ENCODE measurements at places on chromosomes 2 and 18.

- DNase-seq, result no peak
Observed at GRCh38 chr2:64952096-64952495, 37.1 kb upstream of the SLC1A4 start.

GRCh38 chr2:3635171-3635974 is 22.6 kb upstream of the ALLC start:
- DNase-seq, result no peak

- peak; percentile 77 for DNase-seq
Observed at GRCh38 chr2:218896501-218897393, 16.1 kb downstream of the WNT10A start.

DNA sequence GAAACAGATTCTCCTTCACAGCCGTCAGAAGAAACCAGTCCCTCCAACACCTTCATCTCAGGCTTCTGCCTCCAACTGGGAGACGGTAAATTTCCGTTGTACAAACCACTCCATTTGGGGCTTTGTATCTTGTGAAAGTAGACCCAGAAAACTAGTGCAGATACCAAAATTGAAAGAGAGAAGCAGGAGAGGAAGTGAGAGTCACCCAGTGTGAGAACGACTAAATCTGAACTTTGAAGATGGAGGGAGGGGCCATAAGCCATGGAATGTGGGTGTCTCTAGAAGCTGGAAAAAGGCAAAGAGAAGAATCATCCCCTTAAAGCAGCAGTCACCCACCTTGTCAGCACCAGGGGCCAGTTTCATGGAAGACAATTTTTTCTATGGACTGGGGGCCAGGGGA is 88.3 kb upstream of the LRATD1 start:
- DNase-seq, result no peak

- DNase-seq, result no peak
Observed at GRCh38 chr18:40810372-40810771, 1144.7 kb upstream of the PIK3C3 start.

- DNase-seq, result no peak
Observed at GRCh38 chr2:41495050-41495449, 552.8 kb upstream of the PKDCC start.

DNA sequence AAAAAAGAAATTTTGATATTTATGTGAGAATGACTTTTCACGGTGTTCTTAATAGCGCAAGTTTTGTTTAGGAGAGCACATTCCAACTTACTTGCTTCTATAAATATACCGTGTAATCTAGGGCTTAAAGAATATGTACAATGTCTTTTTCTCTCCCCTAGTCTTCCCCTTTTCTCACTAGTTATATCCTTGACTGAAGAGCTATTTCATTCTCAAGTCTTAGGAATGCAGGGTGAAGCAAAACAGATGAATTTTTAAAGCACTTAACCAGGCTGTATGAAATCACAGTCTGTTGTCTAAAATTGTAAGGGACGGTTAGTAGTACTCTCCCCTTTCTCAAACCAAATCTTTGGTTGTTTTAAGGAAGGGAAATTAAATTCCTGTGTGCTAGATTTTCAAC is 29.6 kb upstream of the SLC30A6 start:
- no peak for DNase-seq

GRCh38 chr18:6963452-6964097 is 154.0 kb downstream of the LAMA1 start:
- DNase-seq, result no peak

DNA sequence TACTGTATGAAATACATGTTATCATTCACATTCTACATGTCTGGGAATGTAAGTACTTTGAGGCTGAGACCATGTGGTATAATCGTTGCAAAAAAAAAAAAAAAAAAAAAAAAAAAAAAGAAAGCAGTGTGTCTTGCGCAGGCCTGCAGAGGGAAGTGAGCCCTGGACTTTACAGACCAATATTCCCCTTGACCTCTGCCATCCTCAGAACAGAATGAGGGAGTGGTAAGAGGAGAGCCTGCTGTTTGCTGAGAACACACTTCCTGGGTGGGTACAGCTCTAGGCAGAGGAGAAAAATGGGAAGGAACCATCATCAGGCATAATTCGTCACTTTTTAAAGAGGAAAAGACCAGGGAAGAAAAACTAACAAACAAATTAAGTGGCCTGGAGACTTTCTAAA is 28.8 kb upstream of the TBC1D8 start:
- DNase-seq, result no peak

DNA sequence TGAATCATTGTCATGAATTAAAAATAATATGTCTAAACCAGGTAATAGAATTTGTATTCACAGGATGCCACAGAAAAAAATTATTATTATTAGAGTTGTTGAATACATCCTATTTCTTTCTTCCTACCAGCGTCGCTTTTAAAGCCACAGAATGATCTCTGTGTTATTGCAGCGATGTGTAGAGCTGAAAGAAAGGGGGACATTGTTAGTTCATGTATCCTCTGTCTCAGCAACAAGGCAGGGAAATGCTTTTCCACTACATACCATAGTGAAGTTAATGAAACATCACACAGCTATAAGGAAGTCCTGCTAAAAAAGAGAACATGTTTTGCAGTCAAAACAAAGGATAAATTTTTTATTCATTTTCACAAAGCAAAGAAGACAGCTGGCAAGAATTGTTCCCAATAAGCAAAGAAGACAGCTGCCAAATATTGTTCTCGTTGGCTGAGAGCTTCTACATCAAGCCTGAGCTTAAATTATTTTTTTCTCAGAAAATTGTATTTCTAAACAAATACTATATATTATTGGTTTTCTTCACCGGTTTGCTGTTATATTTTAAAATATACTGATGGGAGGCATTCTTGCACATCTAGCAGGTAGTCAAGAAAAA is 1234.4 kb downstream of the SUCLG1 start:
- DNase-seq, result no peak

GRCh38 chr2:102056079-102056581 is 64.4 kb downstream of the IL1R2 start:
- DNase-seq, result no peak

DNA sequence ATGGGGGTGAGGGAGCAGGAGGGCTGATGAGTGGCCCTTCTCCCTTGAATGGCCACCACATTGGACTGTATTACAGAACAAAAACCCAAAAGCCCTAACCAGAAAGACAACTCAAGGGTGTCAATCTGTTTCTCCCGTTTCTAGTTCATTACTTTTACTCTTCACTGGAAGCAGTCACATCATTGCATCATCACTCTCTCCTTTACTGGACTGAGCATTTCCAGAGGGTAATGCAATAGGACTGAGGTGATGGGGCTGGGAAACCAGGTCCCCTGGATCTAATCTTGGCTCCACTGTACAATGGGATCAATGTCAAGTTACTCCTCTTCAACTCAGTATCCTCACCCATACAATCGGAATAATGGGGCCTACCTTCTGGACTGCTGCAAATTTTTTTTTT is 56.1 kb downstream of the BCL2 start:
- DNase-seq, result no peak

- DNase-seq, result no peak
Observed at GRCh38 chr18:10585260-10585659, 59.4 kb downstream of the NAPG start.

DNA sequence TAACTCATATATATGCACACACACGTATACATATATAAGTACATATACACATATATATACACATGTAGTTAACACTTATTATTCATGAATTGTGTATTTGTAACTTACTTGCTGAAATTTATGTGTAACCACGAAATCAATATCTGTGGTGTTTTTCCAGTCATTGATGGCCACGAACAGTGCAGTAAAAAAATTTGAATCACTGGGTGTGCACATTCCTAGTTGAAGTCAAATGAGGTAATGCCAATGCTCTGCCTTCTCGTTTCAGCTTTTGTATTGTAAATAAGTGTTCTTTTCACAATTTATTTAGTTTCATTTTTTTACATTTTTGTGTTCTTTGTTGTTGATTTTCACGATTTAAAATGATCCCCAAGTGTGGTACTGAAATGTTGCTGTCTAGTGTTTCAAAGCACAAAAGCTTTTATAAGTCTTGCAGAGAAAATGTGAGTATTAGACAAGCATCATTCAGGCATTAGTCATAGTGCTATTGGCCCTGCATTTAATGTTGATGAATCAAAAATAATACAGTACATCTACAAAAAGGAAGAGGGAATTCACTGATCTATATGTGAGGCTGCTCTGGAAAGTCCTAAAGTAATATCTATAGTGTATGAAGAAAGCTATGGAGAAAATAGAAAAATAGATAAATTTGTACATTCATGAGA is 419.0 kb downstream of the DSC3 start:
- DNase-seq, result no peak

- no peak for DNase-seq
Observed at GRCh38 chr2:177048981-177049380, 163.6 kb upstream of the HNRNPA3 start.

- DNase-seq, result no peak
Observed at GRCh38 chr2:230505162-230505561, 89.2 kb downstream of the SP100 start.

- no peak for DNase-seq
Observed at GRCh38 chr2:234488913-234489451, 7.9 kb downstream of the ARL4C start.

GRCh38 chr2:69102041-69102593 is 89.1 kb downstream of the ANTXR1 start:
- DNase-seq, result no peak

DNA sequence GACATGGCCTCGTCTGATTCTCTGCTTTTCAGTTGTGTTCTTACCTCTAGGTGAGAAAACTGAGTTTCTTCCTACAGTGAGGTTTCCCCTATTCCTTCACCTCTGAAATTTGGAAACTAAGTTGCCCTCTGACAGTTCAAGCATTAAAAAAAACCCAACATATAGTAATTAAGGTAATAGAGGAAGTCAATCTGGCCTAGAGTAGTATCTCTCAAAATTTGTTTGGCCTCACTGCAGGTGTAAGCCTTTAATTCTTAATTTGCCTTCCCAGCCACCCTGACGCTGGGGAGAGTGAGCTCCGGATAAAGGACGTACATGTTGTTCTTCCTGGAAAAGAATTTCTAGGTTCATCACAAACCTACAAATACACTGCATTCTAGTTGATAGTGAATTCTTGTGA is 1.4 kb downstream of the CAD start:
- no peak for DNase-seq

- DNase-seq, result no peak
Observed at GRCh38 chr2:47230418-47230817, 75.3 kb upstream of the STPG4 start.

DNA sequence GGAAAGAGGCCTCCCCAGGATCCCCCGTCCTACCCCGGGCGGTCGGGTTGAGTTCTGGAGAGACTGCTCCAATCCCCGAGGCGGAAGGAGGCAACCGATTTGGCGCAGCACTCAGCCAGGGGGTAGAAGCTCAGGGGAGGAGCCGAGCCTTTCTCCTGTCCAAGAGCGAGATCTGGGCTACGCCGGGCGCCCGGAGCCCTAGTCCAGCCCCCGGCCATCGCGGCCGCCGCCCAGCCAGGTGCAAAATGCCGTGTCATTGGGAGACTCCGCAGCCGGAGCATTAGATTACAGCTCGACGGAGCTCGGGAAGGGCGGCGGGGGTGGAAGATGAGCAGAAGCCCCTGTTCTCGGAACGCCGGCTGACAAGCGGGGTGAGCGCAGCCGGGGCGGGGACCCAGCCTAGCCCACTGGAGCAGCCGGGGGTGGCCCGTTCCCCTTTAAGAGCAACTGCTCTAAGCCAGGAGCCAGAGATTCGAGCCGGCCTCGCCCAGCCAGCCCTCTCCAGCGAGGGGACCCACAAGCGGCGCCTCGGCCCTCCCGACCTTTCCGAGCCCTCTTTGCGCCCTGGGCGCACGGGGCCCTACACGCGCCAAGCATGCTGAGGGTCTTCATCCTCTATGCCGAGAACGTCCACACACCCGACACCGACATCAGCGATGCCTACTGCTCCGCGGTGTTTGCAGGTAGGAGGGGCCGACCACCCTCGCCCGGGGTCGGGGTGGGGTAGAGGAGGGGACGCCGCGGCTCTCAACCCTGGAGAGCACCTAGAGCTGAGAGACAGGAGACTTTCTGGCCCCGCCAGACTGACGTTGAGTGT is at the start of gene DYSF:
TSS of gene DYSF (plus strand) at position 158 of the 817 bp plus-strand sequence.
- no peak for DNase-seq

DNA sequence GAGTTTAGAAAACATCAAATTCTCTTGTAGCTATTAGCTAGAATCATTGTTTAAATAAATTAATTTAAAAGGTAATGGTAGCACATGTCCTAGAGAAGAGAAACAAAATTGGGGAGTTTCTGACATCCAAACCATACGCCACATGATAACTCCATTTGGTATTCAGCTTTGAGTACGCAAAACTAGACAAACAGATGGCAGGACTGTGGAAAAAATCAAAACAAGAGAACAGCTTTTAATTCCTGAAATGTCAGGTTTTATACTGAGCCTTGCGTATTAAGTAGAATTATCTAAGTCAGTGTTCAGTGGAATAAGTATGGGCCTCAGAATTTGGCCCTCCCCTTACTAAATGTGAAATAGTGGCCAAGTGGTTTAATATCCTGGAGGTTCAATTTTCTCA is 82.4 kb upstream of the PDE1A start:
- no peak for DNase-seq

DNA sequence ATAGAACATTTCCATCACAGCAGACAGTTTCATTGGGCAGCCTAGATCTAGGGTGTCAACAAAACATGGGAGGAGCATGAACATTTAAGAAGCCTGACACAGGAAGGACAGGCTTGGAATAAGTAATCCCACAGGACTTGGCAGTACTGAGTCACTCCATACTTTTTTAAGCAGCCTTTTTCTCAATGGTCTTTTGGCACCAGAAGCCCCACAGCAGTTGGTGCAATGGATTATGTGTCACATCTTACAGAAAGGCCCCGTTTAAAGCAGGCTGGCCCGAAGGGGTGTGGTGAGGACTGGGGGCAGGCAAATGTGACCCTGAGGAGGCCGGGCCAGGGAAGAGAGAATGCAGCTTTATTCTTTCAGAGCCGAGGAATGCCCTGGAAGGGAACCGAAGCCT is 26.6 kb downstream of the SPTBN1 start:
- DNase-seq, result no peak

GRCh38 chr18:56873441-56874140 is 222.4 kb downstream of the WDR7 start:
- DNase-seq, result no peak

GRCh38 chr2:9210030-9210429 is 3.4 kb downstream of the ASAP2 start:
- DNase-seq, result no peak

DNA sequence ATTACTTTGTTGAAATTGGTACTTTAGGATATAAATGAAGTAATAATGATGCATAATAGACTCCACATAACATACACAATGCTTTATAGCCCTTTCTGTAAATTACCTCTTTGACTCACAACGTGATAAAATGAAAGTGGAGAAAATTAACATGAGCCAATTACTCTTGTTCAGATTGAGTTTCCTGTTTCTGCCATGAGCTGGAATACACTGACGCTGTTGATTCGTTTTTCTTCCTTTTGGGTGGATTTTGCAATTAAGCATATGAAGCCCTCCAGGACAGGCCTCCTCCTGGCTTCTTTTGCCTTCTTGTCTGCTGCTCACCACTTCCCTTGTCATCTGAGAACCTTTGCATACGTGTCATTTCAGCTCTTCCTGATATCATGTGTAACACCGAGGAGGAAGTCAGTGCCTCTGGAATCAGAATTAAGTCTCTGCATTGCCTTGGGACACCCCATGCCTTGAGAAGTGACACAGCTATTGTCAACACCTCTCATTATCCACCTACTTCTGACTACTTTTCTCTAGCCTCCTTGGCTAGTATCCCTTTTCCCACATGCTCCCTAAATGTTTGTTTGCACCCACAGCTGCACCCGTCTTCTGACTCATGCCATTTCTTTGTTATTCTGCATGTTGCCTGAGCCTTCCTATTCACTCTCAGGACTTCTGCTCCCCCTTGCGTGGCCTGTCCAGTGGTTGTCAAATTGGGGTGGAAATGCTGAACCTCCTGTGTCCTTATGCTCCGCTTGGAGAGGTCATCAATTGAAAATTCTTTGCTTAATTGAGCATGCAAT is 134.1 kb downstream of the FMNL2 start:
- DNase-seq, result no peak

Data from stimulated activated CD4-positive, alpha-beta T cell treated with anti-CD3 and anti-CD28 coated beads, Interleukin-4, amount 100 ng/mL, for 4 hours (primary cell).